Thymus (tissue), 14 donors: ENCODE measurements at places on chromosomes 5 and 9. TPM values are rescaled to one million over a fixed set of nuclear protein-coding genes. Genes with fewer than 3 reads are reported as not detected.
A peak's percentile ranks its signal among the peaks of the same experiment; 100 is the strongest.

DNA sequence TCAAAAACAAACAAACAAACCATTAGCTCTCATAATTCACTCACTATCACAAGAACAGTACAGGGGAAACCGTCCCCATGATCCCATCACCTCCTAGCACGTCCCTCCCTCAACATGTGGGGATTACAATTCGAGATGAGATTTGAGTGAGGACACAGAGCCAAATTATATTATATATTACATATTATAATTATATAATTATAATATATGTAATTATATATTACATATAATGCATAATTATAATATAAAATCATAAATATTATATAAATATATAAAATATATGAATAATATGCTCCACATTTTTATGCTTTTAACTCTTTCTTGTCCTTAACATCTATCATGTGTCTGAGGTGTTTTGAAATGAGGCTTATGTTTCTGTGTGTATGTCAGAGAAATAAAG lies 3.4 kb upstream of the C9 start:
- no peaks in the 10 kb centered on the region for H3K27me3 ChIP-seq
- peaks cover 3% of the 10 kb centered on the region for H3K4me1 ChIP-seq
- no peak for DNase-seq
- no peak overlapping the region for H3K27ac ChIP-seq

GRCh38 chr5:127844581-127845021 lies 141.4 kb downstream of the CCDC192 start:
- H3K4me3 ChIP-seq = no peak overlapping the region
- no peaks in the 10 kb centered on the region for H3K36me3 ChIP-seq
- no peak overlapping the region for H3K27ac ChIP-seq
- no peaks in the 10 kb centered on the region for H3K27me3 ChIP-seq

- DNase-seq = no peak
- no peaks in the 10 kb centered on the region for H3K36me3 ChIP-seq
- H3K27me3 ChIP-seq = no peaks in the 10 kb centered on the region
- no peaks in the 10 kb centered on the region for H3K4me1 ChIP-seq
- H3K4me3 ChIP-seq = no peak overlapping the region
- no peak overlapping the region for H3K27ac ChIP-seq
Measured at GRCh38 chr9:31137176-31138160, 1247.0 kb upstream of the ACO1 start.

GRCh38 chr9:131603199-131603598 lies 57.9 kb downstream of the PRRT1B start:
- H3K4me3 ChIP-seq = no peak overlapping the region
- no peak for DNase-seq
- no peaks in the 10 kb centered on the region for H3K4me1 ChIP-seq

DNA sequence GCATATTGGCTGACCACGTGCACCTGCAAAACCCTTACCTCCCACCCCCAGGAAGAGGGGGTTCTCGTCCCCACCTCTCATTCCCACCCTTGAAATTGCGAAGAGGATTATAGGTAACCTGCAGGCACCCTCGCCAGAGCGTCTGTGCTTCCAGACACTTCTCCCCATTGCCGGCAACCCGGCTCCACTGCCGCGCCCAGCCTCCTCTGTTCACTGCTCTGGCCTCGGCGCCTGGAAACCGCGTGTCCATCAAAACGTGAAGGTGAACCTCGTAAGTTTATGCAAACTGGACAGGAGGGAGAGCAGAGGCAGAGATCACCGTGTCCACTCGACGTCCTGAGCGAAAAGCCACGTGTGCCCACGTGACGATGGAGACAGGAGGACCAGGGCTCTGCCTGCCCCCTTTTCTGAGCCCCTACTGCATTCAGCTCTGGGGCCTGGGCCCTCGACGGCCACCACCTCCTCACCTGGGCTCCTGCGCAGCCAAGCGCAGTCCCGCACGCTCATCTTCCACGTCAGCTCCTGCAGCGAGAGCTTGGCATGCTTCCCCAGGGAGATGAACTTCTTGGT lies 1.9 kb downstream of the TERT start:
- peaks cover 9% of the 10 kb centered on the region for H3K36me3 ChIP-seq
- no peaks in the 10 kb centered on the region for H3K27me3 ChIP-seq
- H3K4me3 ChIP-seq = no peak overlapping the region
- DNase-seq = no peak
- H3K4me1 ChIP-seq = peaks cover 24% of the 10 kb centered on the region

DNA sequence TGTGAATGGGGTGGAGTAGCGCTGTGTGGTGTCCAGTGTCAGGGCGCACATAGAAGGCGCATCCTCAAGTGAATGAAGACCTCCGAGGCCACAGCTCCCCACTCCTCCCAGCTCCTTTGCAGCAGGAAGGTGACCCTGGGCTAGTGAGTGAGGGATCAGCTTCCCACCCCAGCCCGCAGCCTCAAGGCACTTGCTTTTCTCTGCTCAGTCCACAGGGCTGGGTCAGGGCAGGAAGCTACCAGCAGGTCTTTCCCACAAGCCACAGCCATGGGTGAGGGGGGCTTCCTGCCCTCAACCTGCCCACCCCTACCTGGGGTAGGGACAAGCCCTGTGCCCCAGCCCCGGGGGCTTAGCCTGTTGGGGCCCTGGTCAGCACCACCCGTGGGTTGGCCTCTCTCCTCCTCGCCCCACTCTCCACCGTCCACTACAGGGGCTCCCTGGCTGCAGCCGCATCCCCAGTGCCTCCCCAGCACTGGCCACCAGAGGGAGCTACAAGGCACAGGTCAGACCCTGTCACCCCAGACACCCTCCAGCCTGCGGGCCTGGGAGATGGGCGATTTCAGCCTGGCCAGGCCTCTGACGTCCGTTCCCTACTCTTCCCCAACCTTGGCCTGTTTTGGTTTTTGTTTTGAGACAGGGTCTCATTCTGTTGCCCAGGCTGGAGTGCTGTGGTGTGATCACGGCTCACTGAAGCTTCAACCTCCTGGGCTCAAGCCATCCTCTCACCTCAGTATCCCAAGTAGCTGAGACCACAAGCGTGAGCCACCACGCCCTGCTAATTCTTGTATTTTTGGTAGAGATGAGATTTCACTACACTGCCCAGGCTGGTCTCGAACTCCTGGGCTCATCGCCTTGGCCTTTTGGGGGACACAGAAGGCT lies 1.3 kb upstream of the ABCA2 start:
- peaks cover 28% of the 10 kb centered on the region for H3K27me3 ChIP-seq
- peaks cover 51% of the 10 kb centered on the region for H3K4me1 ChIP-seq
- DNase-seq = no peak
- H3K4me3 ChIP-seq = peak overlapping the region; percentile 54
- no peaks in the 10 kb centered on the region for H3K36me3 ChIP-seq

DNA sequence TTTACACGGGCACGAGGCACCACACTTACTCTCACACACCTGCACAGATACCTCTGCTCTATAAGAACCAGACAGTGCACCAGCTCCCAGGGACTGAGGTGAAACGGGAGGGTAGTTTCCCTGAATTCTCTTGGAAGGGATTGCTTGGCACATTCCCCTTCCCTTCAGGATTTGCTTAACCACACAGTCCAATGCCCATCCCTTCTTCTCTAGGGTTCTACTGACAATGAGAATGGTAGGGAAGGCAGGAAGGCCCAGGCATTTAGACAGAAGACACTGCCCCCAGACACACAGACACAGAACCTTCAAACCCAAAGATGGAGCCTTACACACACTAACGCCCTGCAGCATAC lies 704 bp upstream of the LHX6 start:
- no peak for DNase-seq
- peaks cover 71% of the 10 kb centered on the region for H3K27me3 ChIP-seq
- H3K4me1 ChIP-seq = no peaks in the 10 kb centered on the region
- no peak overlapping the region for H3K27ac ChIP-seq
- no peak overlapping the region for H3K4me3 ChIP-seq

GRCh38 chr9:105883847-105884246 lies 189.5 kb downstream of the TMEM38B start:
- no peak overlapping the region for H3K27ac ChIP-seq
- no peak for DNase-seq
- no peak overlapping the region for H3K4me3 ChIP-seq
- H3K4me1 ChIP-seq = no peaks in the 10 kb centered on the region
- no peaks in the 10 kb centered on the region for H3K36me3 ChIP-seq

Gene SLC36A1
- total RNA-seq = 7.2 TPM

Gene SAXO1
- total RNA-seq = 0.09 TPM

Gene ADCY2
- total RNA-seq = 0.42 TPM

Gene PCAT7
- total RNA-seq = under 0.01 TPM

Gene SPINK6
- total RNA-seq = 1.2 TPM

Gene BNC2
- 3.9 TPM for total RNA-seq
